ENCODE measurements at places on chromosomes 11 and 22. TPM values are rescaled to one million over a fixed set of nuclear protein-coding genes. Genes with fewer than 3 reads are reported as not detected.

- no peak for DNase-seq
Observed at GRCh38 chr11:70487756-70488155, 89.4 kb downstream of the CTTN start.

- no peak for DNase-seq
Observed at GRCh38 chr11:64385945-64386704, 27.2 kb downstream of the RPS6KA4 start.

- no peak for DNase-seq
Observed at GRCh38 chr22:46961591-46962295, 199.3 kb downstream of the TBC1D22A start.

DNA sequence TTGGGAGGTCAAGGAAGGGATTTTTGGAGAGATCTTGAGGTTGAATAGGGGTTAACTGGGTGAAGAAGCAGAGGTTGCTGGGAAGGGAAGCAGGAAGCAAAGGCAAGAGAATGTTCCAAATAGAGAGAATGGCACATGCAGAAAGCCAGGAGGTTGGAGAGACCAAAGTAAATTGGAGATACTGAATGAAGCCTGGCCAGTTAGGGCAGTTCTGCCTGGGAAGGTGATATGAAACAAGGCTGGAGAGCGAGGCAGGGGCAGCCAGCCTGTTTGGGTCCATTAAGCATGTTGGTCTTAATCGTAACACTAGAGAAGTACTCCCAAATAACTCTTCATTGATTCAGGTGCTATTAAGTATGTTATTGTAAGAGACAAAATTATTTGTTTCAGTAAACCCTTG, 48.2 kb downstream of the ZNF143 start:
- DNase-seq = no peak

DNA sequence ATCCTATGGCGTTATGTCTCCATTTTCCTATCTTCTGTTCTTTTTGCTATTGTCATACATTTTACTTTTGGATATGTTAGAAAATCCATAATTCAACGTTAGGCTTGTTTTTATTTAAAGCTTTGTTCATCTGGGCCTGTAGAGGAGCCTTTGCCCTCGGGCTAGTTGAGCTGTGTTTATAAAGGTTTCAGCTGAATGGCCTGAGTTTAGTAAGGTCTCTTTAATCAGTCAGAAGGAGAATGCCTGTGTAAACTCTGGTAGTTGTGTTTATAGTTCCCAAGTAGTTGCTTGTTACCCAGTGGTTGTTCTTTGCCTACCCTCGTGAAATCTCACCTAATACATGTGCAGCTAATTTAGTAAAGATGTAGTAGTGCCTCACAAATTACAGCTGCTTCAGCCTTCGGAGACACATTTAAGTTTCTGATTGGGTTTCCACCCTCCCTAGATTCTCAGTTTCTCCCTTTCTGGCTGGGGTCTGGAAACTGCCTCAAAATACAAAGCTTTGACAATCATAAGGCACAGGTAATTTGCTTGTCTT, 33.1 kb downstream of the MTMR3 start:
- DNase-seq = no peak

GRCh38 chr11:35174666-35175065, 35.7 kb downstream of the CD44 start:
- DNase-seq = no peak

- no peak for DNase-seq
Observed at GRCh38 chr11:11294551-11294855, 58.5 kb downstream of the CSNK2A3 start.

FLRT1 gene
- 0.26 TPM for total RNA-seq

NPTXR gene
- 1.8 TPM for total RNA-seq

NCAPD3 gene
- total RNA-seq = 27.1 TPM
